Epithelial cell of alveolus of lung (primary cell): ENCODE measurements at places on chromosomes 1 and 21. TPM values are rescaled to one million over a fixed set of nuclear protein-coding genes. Genes with fewer than 3 reads are reported as not detected.

Gene TNFRSF9
- 1.4 TPM in 1 of 2 replicates, not detected in the other for total RNA-seq

Gene GSTM4
- 22.8 and 30.3 TPM in 2 replicates for total RNA-seq

Gene AMY1A
- total RNA-seq: not detected in 2 replicates

Gene BLACAT1
- under 0.01 TPM in 1 of 2 replicates, not detected in the other for total RNA-seq

Gene RIMS3
- total RNA-seq: 0.16 and 0.52 TPM in 2 replicates
